ENCODE measurements at places on chromosomes 2 and 18.

DNA sequence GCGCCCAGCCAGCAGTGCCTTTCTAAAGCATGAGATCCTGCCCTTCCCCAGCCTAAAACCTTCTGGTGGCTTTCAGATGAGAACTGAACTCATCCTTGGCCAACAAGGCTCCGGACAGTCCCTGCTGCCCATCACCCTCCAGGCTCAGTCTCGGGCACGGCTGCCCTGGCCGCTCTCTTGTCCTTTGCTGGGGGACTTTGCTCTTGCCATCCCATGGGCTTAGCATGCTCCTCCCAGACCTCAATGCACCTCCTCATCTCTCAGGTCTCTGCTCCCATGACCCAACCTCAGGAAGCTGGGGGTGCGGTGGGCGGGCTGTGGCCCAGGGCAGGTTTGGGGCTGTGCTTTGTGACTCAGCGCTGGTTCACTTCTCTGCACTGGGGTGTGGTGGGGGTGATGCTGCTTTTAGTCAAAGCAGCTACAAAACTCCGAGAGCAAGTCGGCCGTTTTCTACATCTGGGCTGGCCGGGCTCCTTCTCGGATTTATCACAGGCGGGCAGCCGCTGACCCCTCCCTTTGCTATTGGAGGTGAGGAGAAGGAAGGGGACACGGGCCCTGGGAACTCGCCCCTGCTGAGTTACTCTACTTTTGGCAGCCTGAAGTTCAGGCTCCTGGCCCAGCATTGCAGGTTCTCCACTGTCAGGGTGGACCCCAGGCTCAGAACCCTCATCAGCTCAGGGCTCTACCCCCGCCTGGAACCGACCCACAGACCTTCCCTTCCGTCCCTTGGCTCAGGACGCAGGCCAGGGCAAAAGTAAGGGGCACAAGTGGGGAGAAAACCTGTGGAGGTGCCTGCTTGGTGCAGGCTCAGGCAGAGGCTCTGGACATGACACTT, 90.6 kb upstream of the TAF1B start:
- DNase-seq, result peak; percentile 93

GRCh38 chr2:190376591-190377245, 31.4 kb upstream of the MFSD6 start:
- DNase-seq, result no peak

- DNase-seq, result no peak
Measured at GRCh38 chr2:64111426-64111825, 32.8 kb downstream of the PELI1 start.

- DNase-seq, result no peak
Measured at GRCh38 chr2:216633616-216634369, 573 bp downstream of the IGFBP2 start.

- DNase-seq, result no peak
Measured at GRCh38 chr2:238278626-238279323, 9.6 kb downstream of the PER2 start.

DNA sequence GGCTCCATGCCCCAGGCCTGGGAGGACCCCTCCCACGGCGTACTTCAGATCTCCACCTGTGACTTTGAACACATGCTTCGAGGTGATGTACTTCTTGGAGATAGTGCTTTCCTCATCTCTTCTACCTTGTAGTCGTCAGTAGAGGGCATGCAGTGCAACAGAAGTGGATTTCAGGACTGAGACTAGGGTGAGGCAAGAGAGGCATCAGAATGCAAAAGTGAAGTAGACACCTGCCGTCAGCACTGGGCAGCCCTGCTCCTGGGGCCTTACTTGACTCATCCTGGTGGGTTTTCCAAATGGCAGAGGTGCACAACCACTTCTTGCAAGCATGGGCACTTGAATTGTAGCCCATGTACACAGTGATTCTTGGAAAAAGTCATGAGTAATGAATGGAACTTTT, 258.8 kb downstream of the NEDD4L start:
- no peak for DNase-seq

DNA sequence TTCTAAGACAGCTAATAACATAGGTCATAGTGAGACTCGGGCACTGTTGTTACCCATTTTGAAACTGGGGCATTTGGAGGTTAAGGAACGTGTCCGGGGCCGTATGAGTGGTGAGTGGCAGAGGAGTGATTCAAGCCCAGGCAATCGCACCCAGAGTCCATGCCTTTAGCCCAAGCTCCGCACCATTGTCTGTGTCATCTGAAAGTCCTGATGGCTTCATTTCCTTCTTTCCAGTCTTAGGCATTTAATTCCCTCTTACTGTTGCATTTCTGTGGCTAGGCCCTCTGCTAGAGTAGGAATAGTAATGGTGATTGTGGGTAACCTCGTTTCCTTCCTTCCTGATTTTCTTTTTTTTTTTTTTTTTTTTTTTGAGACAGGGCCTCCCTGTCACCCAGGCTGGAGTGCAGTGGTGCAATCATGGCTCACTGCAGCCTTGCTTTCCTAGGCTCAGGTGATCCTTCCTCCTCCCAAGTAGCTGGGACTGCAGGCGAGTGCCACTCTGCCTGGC, 49.8 kb upstream of the ASB1 start:
- DNase-seq, result no peak

GRCh38 chr2:236109061-236109460, 59.1 kb downstream of the GBX2 start:
- DNase-seq, result no peak

- no peak for DNase-seq
Measured at GRCh38 chr2:192960945-192961344, 766.2 kb upstream of the TMEFF2 start.

- DNase-seq, result no peak
Measured at GRCh38 chr2:66457545-66457944, 22.6 kb downstream of the MEIS1 start.

- no peak for DNase-seq
Measured at GRCh38 chr2:57864926-57865325, 181.7 kb upstream of the VRK2 start.

- no peak for DNase-seq
Measured at GRCh38 chr2:218079943-218080913, 11.2 kb downstream of the RUFY4 start.

DNA sequence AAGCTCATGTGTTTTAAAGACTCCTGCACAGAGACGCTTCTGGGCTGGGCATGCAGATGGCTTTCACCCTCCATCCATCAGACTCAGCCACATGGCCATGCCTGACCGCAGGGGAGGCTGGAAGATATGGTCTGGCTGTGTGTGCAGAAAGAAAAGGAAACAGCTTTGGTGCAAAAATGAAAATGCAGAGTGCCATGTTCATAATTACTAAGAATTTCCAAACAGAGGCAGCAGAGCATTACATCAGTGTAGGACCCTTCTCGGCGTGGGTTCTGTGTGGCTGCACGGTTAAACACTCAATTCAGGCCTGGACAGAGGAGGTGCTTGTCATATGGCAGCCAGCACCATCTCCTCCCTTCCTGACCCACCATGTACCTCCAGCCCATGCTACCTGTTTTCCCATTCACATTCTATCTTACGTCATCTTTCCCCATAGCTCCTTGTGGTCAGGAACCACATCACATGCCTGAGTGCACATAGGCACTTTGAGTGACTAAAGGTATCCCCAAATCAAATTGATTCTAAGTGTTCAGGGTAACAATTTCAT, 200.3 kb upstream of the ID2 start:
- DNase-seq, result peak; percentile 52

- no peak for DNase-seq
Measured at GRCh38 chr18:24954341-24954740, 397.6 kb downstream of the ZNF521 start.

DNA sequence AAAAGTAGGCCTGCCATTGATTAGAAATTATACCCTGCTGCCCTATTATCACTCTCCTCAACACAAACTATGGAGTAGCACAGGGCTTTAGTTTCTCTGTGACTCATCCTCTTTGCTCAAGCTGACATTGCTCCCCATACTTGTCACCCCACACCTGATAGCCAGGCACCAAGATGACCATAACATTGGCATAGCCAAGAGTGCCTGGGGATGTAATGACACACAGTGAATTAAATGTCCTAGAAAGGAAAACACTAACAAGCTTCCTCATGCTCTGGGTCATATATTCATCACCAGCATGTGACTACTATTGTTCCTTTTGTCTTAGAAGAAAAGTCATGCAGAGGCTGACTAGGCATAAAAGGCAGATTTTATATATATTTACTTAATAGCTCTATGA, 137.8 kb upstream of the RND3 start:
- DNase-seq, result no peak

DNA sequence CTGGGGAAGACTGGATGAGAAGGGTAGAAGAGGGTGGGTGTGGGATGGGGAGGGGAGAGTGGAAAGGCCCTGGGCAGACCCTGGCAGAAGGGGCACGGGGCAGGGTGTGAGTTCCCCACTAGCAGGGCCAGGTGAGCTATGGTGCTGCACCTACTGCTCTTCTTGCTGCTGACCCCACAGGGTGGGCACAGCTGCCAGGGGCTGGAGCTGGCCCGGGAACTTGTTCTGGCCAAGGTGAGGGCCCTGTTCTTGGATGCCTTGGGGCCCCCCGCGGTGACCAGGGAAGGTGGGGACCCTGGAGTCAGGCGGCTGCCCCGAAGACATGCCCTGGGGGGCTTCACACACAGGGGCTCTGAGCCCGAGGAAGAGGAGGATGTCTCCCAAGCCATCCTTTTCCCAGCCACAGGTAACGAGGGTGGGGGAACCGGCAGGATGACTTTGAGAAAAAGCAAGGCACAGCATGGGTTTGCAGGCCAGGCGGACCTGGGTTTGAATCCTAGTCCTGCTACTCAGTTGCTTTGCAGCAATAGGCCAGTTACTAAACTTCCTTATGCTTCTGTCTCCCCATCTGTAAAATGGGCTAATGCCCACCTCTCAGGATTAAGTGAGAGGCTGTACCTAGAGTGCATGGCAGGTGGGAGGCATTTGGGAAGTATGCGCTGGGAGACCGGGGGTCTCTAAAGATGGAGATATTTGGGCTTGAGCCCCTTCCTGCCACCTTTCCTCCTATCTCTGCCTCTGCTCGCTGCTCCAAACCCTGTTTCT, at the start of gene INHA:
TSS of gene INHA (plus strand) at position 74 of the 765 bp plus-strand sequence. CDS start at position 139, 65 bp downstream.
- DNase-seq, result no peak

- no peak for DNase-seq
Measured at GRCh38 chr18:14776801-14777200, 28.8 kb downstream of the ANKRD30B start.

DNA sequence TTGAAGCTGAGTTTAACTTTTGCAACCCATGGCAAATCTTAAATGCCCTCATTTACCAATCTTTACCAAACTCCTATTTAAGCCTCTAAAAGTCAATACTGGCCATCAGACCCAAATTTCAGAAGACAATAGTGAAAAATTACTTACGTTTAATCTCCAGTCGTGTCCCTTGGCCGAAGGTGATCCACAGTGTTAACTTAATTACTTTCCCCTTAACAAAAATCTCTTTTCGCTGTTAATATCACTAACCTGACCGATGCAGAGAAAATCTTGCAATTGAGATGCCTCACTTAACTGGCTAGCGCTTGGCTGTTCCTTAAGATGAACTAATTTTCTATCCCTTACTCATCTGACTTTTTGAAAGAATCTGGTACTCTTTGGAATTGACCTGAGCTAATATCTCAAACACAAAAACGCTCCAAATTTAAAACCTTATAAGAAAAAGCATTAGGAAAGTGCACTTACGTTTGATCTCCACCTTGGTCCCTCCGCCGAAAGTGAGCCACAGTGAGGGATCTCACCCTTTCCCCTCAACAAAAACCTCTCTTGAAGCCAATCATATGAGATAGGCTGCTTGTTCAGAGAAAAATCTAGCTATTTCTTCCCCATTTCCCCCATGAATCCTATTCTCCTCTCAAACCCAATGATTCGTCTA, 169.1 kb downstream of the RPIA start:
- DNase-seq, result no peak

GRCh38 chr2:236943841-236944513, 141.7 kb upstream of the COPS8 start:
- no peak for DNase-seq

GRCh38 chr2:234074751-234075517, 24.4 kb downstream of the SPP2 start:
- DNase-seq, result no peak

DNA sequence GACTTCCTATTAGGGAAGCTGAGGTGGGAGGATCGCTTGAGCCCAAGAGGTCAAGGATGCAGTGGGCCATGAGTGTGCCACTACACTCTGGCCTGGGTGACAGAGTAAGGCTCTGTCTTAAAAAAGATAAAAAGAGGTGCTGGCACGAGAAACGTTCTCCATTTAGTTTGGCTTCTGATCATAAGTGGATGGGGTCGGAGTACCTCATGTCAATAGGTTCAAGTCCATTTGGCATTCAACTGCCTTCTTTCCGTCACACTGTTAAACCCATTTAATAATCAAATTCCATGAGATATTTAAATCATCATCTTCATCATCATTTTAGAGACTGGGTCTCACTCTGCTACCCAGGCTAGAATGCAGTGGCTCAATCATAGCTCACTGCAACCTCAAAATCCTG, 9.2 kb downstream of the COX7A2L start:
- no peak for DNase-seq

GRCh38 chr2:47269316-47270232, 114.5 kb upstream of the STPG4 start:
- DNase-seq, result no peak

GRCh38 chr18:4758980-4759379, 303.9 kb upstream of the DLGAP1 start:
- no peak for DNase-seq

- peak; percentile 43 for DNase-seq
Measured at GRCh38 chr2:96342085-96342484, 6.5 kb downstream of the NCAPH start.

- no peak for DNase-seq
Measured at GRCh38 chr18:26493021-26493420, 55.3 kb downstream of the KCTD1 start.

DNA sequence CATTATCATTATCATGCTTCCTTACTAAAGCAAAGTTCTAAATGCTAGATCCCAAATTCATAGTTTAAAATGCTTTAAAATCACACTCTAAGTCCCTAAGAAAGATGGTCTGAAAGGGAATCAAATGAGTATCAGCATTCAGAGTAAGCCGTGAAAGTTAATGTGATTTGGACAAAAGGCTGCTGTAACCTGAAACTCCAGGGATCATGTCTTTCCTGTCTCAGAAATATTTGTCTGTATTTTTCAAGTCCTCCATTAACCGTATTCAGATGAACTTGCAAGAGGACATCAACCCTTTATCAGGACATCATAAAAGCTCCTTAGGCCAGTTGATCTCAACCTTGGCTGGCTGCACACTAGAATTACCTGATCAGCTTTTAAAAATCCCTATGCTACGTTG, 324.3 kb upstream of the PKDCC start:
- no peak for DNase-seq

- no peak for DNase-seq
Measured at GRCh38 chr2:224927011-224927410, 115.3 kb downstream of the DOCK10 start.

- DNase-seq, result no peak
Measured at GRCh38 chr2:1586251-1586922, 157.9 kb downstream of the PXDN start.

DNA sequence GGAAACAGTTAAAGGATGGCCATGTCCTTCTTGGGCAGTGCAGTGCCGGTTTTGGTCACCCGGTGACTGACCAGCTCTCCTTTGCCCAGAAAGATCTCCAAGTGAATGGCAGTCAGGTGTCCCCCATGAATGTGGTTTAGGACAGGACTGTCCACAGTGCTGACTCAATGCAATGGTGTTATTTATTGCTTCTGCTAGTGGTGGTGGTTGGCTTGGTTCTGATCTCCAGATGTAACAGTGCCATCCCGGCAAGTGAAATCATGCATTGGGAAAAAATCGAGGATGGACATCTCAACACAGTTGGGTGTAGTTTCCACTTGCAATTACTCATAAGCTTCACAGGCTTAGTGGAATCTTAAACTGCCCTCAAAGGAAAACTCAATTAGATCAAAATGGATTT, 81.9 kb downstream of the TGOLN2 start:
- DNase-seq, result no peak

GRCh38 chr2:126942427-126943203, 43.9 kb downstream of the TEX51 start:
- no peak for DNase-seq
